ENCODE measurements at places on chromosomes 16 and 17.

DNA sequence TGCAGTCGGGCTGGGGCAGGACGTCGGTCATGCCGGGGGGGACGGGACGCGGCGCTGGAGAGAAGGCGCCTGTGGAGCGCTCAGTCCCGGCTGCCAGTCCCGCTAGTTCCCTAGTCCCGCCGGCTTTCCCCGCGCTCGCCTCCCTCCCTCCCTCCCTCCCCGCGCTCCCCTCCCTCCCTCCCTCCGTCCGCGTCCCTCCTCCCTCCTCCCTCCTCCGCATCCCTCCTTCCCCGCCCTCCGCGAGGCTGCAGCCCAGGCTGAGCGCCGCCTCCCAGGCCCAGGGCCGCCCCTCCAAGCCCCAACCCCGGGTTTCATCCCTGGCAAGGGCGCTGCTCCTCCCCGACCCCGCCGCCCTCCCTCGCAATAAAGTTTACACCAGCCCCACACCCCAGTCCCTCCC, 34.8 kb downstream of the TIMM22 start:
- peak; percentile 93 for DNase-seq

GRCh38 chr17:49548051-49548505, 27.6 kb upstream of the NXPH3 start:
- no peak for DNase-seq

DNA sequence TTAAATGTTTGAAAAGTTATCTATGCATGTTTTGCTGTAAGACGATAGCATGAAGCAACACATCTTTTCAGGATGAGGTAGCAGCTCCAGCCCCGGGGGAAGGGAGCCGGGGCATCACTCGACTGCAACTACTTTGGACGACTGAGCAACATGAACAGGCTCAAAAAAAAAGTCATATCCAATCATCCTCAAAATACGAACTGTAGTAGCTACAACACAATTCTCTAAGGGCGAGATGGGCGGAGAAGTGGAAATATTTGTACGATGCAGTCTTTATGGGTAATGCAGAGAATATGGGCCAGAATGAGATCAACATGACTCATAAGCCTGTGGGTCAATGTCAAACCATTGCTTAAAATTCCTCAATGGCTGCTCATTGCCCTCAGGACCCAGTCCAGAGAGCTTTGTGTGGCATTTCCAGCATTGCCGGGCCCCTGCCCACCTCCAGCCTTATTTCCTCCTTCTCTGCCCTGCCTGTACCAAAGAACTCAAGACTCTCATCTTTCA, 17.7 kb upstream of the SMURF2 start:
- no peak for DNase-seq

GRCh38 chr16:67449336-67449735, 18.4 kb downstream of the HSD11B2 start:
- DNase-seq = no peak

DNA sequence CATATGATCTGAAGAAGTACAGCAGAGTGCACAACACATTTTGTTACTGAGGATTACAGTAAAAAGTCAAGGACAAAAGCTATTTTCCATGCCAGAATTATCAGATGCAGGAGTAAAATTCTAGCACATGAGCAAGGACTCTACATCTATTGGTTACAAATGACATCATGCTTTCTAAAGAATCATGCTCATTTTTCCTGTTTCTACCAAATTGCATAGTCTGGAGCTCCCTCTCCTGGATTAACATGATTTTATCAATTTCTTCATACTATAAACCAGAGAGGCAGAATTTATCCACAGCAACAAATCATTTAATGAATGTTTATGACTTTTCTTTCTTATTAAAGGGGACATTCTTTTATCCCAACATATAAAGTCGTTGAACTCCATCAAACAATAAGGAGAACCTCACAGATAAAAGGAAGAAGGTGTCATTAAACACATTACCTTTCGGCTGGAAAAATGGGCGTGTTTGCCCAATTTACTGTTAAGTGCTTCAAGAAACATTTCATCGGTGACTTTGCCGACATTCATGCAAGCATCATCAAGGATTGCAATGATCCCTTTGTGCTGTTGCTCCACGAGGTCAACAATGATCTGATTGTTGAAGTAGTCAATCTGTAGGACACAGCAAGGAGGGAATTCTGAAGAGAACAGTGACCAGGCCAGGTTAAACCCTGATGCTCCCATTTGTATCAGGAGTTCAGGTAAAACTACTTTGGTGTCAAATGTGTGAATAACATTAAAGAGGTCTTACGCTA, 121.7 kb downstream of the MYO1D start:
- no peak for DNase-seq

GRCh38 chr16:57031156-57031555, 41.8 kb downstream of the NLRC5 start:
- DNase-seq = no peak

DNA sequence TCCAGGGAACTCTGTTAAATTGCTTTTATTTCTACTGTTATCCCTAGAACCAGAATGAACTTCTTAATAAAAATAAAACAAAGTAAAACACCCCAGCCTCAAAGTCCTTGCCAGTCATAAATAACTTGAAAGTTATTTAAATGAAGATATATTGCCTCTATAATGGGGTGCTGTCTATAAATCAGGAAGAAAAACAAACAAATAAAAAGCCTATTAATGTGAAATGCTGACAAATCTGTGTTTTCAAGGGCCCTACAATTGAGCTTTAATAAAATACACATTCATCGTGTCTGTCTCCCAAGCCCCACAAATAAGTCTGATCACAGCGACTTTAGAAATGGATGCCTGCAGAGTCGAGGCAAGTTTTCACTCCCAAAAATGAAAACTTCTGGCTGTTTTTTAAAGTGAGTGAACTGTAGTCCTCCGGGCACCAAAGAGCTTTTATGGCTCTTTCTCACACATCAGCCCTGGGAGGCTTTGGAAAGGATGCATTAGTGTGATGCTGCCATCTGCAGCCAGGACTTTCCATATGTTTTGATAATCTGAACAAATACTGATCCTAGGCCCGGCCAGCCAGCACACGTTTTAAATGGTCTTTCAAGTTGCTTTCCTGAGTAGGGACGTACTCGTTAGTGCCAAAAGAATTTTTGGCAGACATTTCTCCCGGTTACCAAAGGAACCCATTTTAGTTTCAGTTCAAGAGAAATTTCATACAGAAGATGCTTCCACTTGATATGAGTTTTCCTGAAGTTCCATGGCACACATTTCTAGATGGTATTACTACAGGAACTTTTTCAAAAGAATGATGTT, 16.3 kb downstream of the NACA2 start:
- DNase-seq = no peak

GRCh38 chr16:16780588-16780987, 401.6 kb downstream of the NPIPA7 start:
- no peak for DNase-seq

- DNase-seq = no peak
Observed at GRCh38 chr17:5485270-5486205, at the start of gene DERL2. TSS of gene DERL2 (minus strand) at chr17:5486178. CDS start at chr17:5486161, 17 bp downstream.

- no peak for DNase-seq
Observed at GRCh38 chr16:81558077-81558443, 113.5 kb downstream of the CMIP start.

- DNase-seq = no peak
Observed at GRCh38 chr16:9499941-9500593, 408.6 kb downstream of the HAPSTR1 start.

DNA sequence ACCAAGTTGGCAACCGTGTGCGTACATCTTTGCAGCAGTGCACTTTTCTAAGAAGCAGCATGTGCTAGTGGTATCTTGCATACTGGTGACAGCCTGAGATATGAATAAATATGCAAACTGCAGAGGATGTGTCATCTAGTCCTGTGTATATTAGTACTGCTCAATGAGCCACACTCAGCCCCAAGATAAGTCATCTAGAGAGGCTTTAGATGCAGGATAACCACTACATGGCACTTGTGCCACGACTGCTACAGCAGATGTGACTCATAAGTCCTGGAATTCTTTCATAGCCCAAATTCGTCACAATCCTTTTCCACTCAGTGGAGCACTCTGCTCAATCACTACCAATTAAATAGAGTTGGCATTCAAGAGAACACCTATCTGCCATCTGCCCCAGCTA, 171.5 kb downstream of the AXIN2 start:
- DNase-seq = no peak

DNA sequence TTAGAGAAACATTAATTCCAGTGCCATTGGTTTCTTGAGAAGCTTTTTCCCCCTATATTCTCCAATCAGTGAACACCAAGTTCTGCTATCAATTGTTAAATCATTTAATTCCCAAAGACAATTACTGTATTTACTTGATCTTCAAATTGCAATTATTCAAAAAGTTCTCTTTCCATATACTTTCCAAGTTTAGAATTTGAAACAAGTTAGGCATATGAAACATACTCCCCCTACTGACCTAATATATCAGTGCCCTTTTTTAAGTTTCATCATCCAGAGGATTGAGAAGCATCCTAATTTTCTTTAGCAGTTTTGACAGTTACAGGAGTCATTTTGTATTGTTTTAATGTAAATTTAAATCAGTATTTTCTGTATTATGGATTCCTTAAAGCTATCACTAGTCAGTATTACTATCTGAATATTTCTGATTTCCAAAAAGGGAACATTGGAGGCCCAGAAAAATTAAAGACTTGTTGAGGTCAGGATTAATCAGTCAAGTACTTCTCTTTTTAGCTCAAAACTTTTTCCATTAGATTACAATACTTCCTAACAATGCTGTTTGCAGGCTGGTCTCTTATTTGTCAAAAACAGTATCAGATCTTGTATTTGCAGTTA, 16.3 kb downstream of the MEIOC start:
- no peak for DNase-seq

DNA sequence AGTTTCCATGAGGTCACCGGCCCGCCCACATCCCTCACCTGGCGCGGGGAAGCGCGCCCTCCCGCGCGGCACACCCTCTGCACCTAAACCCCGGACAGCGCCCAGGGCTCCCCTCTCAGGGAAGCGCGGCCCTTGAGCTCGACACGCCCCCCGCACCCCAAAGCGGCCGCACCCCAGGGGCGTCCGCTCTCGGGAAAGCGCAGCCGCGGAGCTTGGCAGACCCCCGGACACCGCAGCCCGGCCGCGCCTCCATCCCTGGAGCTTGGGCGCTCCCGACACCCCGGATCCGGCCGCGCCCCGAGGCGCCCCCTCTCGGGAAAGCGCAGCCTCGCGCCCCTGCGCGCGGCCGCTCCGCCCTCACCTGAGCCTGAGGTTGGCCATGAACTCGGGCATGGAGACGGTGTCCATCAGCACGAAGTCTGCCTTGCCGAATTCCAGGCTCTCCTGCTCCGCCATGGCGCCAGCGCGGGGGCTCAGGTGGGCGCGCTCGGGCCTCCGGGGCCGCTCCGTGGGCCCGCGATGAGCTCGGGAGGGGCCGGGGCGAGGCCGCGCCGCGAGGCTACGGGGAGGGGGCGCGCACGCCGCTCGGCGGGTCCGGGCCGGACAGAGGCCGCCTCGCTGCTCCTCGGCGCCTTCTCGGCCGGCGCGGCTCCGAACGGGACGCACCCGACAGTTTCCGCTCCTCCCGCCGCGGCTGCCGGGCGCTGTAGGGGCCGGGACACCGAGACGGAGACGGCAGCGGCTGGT, at the start of gene MYO1D:
Gene MYO1D, minus strand, starts transcription at position 708 of the 747 bp plus-strand sequence. Its CDS starts 252 bp downstream, at position 456.
- peak; percentile 28 for DNase-seq

GRCh38 chr16:57799600-57800199, 2.6 kb downstream of the KIFC3 start:
- DNase-seq = no peak

GRCh38 chr17:74592087-74592990, at the start of gene CD300LD:
TSS of gene CD300LD (minus strand) at chr17:74592283. CDS start at chr17:74592202, 81 bp downstream.
- DNase-seq = no peak

DNA sequence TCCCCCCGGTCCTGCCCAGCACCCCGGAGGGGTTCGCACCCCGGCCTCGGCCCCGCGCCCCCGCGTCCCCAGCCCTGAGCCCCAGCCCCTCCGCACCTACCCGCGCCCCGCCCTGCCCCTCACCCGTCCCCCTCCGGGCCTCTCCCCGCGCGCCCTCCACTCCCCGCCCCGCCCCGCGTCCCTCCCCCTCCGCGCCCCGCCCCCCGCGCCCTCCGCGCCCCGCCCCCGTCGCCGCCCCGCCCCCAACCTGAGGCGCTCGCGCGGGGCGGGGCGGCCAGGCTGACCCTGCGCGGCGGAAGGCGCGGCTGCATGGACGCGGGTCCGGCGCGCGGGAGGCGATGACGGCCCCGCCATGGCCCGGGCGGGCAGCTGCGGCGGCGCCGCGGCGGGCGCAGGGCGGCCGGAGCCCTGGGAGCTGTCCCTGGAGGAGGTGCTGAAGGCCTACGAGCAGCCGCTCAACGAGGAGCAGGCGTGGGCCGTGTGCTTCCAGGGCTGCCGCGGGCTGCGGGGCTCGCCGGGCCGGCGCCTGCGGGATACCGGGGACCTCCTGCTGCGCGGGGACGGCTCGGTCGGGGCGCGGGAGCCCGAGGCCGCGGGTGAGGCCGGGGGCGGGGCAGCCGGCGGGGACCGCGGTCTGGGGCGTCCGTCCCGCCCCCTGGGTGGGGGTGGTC, at the start of gene SPIRE2:
Gene SPIRE2, plus strand, starts transcription at position 277 of the 671 bp plus-strand sequence. Its CDS starts 76 bp downstream, at position 353.
- DNase-seq = peak; percentile 83

DNA sequence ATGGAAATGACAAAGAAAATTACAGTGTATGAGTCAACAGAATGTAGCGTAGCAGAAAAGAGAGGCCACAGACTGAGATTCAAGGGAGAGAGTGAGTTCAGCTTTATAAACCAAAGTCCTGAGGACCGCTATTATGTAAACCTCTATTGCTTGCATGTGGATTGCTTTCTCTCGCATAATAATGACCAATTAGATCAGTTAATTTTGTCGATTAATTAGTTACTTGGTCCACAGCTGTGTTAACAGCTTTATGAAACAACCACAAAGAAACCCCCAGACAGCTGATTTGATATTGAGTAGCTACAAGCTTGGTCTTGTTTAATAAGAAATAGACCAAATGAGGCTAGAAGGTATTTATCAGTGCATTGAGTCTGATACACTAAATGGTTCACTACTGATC, 291.8 kb upstream of the ERCC4 start:
- DNase-seq = no peak

DNA sequence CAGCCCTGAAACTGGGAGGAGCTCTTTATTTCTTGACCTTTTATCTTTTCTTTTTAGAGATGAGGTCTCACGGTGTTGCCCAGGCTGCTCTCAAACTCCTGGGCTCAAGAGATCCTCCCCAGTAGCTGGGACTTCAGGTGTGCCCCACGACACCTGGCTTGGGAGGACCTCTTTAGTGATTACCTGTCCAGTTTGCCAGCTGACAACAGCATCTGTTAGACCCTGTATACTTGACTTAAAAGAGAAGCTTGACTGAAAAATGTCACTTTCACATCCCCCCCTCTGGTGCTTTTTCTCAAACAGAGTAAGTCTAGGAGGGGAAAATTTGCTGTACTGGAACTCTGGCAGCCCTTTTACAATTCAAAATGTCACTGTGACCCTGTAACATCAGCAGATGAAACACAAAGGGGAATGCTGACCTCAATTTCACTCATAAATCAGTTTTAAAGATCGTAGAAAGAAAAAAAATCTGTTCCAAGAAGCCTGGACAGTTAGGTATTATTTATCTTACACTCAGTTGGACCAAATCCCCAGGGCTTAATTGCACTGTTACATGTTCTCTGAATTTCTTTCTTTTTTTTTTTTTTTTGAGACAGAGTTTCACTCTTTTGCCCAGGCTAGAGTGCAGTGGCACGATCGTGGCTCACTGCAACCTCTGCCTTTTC, 1.8 kb upstream of the ERN1 start:
- DNase-seq = no peak

GRCh38 chr17:29929006-29929532, 959 bp downstream of the SSH2 start:
- DNase-seq = peak; percentile 13

GRCh38 chr17:73684183-73684582, 39.9 kb upstream of the SDK2 start:
- no peak for DNase-seq

Data from posterior cingulate gyrus (tissue), 11 donors.